ENCODE measurements at places on chromosomes 12 and 14.

DNA sequence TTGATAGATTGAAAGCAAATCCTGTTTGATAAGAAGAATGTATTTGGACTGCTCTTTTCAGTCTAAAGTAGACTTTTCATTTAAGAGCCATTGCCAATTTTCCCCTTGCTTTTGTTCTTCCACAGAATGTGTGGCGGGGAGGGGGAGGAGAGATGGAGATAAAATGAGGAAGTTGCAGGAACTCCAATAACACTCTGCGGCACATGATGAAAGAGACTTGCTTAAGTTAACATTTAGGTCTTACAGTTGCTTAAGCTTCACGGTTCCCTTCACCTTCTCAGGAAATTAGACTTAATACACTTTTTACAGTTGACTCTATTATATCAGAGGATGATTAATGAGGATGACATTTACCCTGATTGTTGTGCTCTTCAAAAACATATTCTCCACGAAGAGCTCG, 537.3 kb downstream of the TMTC2 start:
- no peak for DNase-seq

DNA sequence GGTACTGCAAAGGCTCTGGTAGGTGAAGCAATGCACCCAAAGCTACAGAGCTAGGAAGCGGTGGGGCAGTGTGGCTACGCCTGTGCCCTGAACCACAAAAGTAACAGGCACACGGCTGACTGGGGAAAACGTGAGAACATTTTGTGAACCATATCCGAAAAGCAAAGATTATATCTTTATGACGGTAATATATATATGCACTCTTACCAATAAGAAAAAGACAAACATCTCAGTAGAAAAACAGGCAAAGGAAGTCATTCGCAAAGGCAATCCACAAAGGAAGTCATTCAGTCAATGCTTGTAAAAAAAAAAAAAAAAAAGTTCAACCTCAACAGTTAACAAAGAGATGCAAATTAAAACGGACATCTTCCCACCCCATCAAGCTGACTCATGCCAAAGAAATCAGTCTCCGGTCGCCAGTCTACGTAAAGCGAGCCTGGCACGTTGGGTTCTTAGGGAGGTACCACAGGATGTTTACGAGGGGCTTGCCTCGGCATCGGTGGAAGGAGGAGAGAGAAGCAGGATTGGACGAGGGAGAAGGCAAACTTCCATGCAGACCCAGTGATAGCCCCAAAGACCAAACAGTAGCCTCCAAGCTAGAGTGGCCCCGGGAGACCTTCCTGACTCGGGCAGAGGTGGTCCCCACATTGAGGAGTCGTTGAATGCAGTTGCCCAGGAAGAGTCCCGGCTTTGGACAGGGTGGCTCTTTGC, 39.4 kb upstream of the PPP2R5C start:
- no peak for DNase-seq

DNA sequence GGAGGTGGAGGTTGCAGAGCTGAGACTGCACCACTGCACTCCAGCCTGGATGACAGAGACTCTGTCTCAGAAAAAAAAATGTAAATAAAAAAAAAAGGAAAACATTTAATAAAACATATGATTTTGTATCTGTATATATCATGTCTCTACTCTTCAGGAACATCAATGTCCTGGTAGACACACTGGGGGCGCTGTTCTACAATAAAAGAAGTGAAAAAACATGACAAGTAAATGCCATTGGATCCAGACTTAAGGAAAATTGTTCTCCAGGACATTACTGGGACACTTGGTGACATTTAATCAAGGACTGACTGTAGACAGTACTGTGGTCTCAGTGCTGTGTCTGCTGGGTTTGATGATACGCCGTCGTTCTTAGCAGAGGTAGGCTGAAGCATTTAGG, 15.5 kb upstream of the KLC1 start:
- DNase-seq: no peak

GRCh38 chr14:104477666-104478380, 101.7 kb upstream of the C14orf180 start:
- DNase-seq: no peak

DNA sequence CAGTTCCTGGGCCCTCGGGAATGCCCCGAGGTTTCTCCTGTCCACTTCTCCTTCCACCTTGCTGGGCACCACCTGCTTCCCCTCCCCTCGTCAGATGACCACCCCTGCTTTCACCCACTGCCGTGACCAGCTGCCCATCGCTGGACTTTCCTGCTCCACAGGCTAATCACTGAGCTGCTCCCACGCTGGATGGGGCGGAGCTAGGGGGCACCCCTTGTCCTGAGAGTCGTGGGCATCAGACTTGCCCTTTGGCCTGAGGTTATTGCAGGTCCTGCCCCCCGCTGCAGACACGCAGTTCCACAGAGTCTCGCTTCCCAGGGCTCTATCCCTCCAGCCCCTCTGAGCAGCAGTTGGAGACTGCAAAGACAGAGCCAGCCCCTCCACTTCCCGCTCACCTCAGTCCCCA, 427 bp downstream of the SLC6A12 start:
- no peak for DNase-seq

DNA sequence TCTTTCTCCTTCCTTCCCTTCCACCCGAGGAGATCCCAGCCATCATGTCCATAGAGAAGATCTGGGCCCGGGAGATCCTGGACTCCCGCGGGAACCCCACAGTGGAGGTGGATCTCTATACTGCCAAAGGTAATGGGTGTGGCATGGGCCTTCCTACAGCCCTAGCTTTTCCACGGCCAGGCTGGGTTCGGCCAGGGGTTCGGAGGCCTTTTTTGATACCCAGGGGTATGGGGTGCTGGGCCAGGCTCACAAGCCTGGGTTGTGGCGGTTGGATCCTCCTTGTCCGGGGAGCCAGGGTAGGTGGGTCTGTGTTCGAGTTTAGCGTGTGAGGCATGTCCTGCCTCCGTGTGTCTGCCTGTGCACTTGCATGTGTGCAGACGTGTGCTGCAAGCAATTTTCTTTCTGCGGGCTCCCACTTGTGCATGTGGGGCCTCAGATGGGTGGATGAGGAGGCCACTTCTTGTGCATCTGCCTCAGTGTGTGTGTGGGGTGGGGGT, 1.5 kb downstream of the ENO2 start:
- DNase-seq: no peak

DNA sequence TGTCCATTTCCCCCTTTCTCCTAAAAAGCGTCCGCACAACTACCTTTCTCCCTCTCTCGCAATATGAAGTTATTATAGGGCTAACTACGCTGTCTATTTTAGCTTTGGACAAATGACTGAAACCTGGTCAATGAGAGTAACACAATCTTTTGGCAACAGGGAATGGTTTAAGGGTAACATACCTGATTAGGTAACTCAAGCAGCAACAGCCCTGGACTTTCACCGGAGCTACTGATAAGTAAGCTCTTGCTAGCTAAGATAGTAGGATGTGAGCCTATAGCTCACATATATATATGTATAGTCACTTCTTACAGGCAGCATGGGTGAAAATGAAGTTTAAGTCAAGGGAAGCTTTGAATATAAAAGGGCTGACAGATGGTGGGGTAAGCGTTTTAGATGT, 313.0 kb downstream of the CEP128 start:
- DNase-seq: no peak

DNA sequence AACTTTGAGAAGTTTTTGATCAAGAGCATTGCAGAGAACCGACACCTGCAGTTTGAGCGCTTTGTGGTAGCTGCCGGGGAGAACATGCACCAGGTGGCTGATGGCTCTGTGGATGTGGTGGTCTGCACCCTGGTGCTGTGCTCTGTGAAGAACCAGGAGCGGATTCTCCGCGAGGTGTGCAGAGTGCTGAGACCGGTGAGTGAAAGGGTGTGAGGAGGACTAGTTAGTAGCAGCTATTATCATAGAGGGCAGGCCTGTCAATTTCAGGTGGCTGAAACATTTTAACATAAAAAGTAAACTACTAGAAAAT, 27.0 kb upstream of the HIGD1C start:
- DNase-seq: no peak

- no peak for DNase-seq
Observed at GRCh38 chr12:4974217-4974616, 64.5 kb downstream of the KCNA1 start.

- no peak for DNase-seq
Observed at GRCh38 chr14:68308726-68309520, 483.9 kb downstream of the ZFP36L1 start.

- peak; percentile 60 for DNase-seq
Observed at GRCh38 chr12:13000616-13000924, 505 bp upstream of the HEBP1 start.

DNA sequence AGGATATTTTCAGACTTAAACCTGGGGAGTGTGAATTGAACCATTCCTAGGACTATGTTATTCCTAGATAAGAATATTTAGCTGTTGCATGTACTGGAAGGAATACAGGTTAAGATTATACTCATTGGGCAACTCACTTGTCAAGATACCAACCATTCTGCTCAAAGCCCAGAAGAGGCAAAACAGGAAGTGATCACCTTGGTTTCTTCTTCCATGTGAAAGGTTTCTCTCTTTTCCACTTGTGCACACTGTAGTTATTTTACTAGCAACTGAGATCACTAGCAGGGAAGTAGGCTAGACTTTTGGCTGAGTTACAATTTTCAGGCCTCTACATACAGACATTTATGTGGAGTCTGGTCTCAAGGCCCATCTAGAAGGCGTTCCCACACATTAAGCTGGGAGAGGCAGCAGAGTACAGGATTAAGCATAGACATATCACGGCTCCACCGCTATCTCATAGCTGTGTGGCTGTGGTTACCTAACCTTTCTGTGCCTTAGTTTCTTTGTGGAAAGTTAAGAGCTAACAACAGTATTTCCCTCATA, 83.9 kb upstream of the FERMT2 start:
- no peak for DNase-seq

DNA sequence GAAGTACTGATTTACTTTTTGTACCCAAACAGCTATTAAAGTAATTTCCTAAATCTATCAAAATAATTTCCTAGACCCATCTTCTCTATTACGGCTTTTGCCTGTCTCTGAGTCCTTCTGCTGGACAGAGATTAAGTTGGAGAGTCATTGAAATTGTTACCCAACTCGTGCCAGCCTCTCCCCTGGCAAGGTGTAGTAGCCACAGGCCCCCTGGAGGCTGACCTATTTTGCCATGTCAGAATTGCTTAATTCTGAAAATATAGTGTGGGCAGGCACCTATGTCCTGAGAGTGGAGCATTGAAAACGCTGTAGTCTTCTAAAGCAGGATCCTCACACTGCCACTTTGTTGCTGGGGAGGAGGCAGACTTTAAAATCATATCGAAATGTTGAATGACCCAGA, 308.2 kb downstream of the GLT1D1 start:
- no peak for DNase-seq

- DNase-seq: no peak
Observed at GRCh38 chr14:25094171-25094907, 44.4 kb upstream of the STXBP6 start.

GRCh38 chr14:80930836-80931389, 10.6 kb downstream of the CEP128 start:
- DNase-seq: no peak

DNA sequence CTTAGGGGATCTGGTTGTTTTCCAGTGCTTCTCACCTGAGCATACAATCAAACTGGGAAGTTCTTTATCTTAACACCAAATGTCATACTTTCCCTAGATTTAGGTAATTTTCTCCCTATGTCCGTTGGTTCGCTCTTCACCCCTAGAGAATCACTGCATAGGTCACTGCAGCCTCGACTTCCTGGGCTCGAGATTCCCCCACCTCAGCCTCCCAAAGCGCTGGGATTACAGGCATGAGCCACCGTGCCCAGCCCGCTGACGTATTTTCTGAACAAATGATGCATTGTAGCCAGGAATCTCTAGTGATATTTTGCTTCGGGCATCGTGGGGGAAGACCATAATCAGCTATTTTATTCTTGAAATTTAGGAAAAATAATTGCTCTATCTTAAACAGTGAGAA, 1.1 kb upstream of the RPL41 start:
- no peak for DNase-seq

GRCh38 chr14:64993266-64993930, 6.7 kb downstream of the FNTB start:
- no peak for DNase-seq

DNA sequence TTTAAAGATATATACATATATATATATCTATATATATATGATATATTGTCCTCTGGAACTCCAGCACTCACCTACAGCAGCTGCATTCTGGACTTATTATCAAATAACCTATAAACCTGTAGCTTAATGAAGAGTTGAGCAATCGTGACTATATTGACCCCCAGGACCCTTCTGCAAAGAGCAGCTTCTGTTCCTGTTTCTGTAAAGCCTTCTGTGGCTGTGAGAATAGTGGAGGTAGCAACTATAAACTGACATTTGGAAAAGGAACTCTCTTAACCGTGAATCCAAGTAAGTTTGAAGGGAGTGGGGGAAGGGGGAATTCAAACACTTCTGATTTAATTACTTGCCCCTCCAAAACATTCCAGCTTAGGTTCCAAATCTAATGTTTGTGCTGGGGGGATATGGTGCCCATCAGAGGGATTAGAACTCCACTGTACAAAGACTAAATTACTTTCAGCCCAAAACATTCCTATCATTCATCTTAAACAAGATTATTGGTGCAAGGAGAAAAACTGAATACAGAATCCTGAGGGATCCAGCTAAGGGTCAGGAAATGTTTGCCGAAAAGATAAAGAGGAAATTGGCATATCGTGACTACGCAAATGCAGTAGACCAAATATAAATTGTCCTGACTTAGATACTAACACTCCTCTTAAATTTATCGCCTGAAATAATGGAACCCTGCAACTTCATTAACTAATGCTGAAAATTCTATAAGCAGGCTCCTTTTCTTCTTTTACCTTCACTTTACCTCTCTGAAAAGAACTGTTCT, 106.1 kb downstream of the DAD1 start:
- no peak for DNase-seq

GRCh38 chr12:95577820-95578219, 26.5 kb upstream of the USP44 start:
- DNase-seq: no peak

- no peak for DNase-seq
Observed at GRCh38 chr14:37143475-37143874, 28.9 kb downstream of the SLC25A21 start.

GRCh38 chr12:129719416-129719815, 184.4 kb downstream of the TMEM132D start:
- no peak for DNase-seq

GRCh38 chr12:5777451-5777850, 167.6 kb downstream of the ANO2 start:
- DNase-seq: no peak

DNA sequence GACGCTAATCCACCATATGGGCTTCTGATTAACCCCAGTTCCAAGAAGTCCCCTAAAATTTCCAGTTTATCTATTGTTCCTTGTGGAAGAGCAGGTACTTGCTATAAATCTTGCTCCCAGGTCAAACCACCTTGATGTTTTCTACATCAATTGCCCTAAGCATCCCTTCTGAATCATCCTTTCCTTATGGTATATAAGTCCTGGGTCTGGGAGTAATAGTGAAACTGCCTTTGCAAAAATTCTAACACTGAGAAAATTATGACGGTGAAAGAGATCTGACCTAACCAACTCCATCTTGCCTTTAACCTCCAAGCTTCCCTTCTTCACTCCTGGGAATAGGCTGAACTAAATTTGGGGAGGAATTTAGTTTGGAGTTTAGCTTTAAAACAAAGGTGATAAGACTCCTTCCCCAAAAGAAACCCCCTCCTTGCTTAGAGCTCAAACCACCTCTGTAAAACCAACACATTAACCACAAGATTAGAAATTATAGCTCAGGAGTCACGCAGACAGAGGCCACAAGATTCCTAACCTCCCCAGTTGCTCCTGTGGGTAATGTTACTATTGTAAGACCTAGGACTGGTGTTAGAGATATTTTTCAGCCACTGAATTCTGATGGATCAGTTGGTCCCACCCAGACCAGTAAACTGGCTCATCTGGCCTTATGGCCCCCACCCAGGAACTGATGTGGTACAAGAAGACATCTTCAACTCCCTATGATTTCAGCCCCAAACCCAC, 33.8 kb upstream of the DTX1 start:
- DNase-seq: no peak

Measured in NCI-H1930 (cell line).